Chondrocyte (in vitro differentiated cells): ENCODE measurements at places on chromosomes 12 and 14. TPM values are rescaled to one million over a fixed set of nuclear protein-coding genes. Genes with fewer than 3 reads are reported as not detected.

Gene TMEM63C
- 7.6 to 10.3 TPM (median 8.7 TPM) in 3 replicates for total RNA-seq

DNA sequence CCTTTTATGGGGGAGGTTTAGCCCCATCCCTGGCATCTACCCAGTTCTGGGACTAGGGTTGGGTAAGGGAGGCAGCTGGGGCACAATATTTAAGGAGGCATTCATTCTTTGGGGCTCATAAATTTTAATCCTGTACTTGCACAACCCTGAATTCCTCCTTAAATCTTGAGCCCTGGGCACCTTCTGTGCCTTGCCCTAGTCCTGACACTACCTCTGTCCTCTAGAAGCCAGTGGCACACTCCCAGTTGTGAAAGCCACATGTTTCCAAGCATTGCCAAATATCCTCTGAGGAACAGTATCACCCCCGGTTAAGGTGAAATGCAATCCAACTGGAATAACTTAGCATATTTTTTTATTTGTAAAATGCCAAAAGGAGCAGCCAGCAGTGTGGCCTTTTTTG lies 36.6 kb downstream of the SLC16A7 start:
- DNase-seq = no peak

GRCh38 chr14:68507544-68508081 lies 285.3 kb downstream of the ZFP36L1 start:
- no peak for DNase-seq

DNA sequence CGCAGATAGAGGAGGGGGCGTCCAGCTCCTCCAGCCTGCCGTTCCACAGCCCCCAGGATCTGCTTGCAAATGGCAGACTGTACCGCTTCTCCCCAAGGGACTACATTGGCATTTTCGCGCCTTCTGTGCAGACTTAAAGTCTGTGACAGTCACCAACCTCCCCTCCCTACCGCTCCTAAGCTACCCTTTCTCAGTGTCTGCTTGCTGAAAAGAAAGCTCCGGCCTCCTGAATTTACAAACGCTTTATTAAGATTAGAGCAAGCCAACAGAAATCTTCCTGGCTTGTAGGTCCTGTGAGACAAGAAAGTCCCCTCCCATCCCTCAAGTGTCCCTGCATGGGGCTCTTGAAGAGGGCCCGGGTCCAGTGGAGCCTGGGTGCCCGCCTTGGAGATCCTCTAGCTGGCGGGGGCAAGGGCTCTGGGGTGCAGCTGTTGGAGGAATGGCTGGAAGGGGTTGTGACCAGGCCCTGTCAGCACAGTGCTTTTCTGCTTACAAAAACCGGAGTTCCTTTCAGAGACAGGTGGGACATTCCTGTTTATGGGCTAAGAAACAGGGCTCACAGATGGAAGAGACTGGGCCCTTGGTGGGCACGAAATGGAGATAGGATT lies 2.8 kb upstream of the DLK1 start:
- DNase-seq = no peak

- no peak for DNase-seq
Observed at GRCh38 chr12:18646286-18646890, 91.4 kb downstream of the PLCZ1 start.
